Anterior cingulate cortex (tissue), 58 donors: ENCODE measurements at places on chromosomes 5 and 9.
A peak's percentile ranks its signal among the peaks of the same experiment; 100 is the strongest.

- DNase-seq: no peak
These were observed 100.0 kb upstream of the ALDH1B1 start for GRCh38 chr9:38292480-38292879.

DNA sequence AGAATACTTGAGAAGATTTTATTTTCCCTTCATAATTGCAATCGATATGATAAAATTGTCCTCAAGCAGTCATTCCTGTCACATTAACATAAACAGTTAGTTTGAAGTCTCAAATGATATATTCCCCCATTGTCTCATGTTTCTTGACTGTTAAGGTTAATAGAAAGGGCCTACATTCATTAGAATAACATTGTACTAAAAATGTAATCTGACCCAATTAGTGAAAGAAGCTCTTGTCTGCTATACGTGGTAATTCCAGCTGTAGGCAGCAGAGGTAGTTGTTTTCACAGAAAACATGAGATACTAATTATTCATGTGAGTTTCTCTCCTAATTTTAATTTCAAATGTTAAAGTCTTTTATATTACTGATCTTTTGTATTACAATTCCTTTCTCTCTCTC, 25.9 kb upstream of the AP3B1 start:
- no peak for DNase-seq

DNA sequence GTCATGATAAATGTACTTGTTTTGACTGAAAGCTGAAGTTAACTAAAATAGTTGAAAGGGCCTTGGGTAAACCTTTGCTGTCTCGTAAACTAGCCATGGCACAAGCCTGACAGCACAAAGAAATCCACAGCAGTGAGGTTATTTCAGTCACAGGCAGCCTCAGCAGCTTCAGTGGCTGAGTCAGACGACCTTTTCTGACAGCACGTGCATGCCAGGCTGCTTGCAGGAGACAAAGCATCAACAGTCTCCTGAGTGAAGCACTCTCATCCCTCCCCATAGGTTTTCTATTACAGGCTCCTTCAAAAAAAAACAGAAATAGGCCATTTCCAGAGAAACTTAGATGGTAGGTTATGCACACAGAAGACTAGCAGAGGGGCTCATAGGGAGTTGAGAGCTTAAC, 34.6 kb downstream of the OXCT1 start:
- DNase-seq: peak; percentile 23

DNA sequence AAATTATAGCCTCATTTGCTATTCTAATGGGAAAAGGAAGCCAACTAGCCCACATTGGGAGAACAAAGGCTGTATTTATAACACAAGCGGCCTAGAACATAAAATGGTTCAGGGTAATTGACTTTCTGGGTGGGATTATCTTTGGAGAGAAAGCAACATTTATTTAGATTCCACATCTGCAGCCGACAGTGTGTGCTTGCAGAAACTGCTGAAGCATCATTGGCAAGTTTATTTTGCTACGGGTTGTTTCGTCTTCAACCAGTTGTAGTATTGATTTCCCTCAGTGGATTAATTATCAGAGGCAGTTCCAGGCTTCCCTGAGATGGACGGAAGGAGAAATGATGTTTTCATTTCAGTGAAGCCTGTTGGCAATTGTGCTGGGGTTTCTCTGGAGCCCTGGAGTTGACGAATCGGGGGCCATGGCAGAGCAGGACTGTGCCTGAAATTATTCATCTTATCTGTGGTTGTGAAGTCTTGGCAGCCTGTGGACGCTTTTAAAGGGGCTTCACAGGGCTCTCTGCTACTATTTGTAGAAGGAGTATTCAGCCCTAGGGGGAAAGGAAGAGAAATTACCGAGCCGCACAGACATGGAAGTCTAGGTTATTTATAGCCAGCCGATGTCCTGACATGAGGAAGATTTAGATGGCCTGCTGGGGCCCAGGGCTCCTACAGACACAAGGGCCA, 290.6 kb upstream of the IRX4 start:
- DNase-seq: no peak

GRCh38 chr5:14501353-14502293, 80.0 kb upstream of the OTULINL start:
- no peak for DNase-seq

- DNase-seq: no peak
These were observed 120.6 kb downstream of the FOCAD start for GRCh38 chr9:20804489-20805250.

- no peak for DNase-seq
These were observed 17.1 kb downstream of the FBP1 start for GRCh38 chr9:94622087-94622800.

- DNase-seq: no peak
These were observed 30.6 kb downstream of the NKX2-5 start for GRCh38 chr5:173204185-173204979.

- DNase-seq: no peak
These were observed 170.4 kb downstream of the SYK start for GRCh38 chr9:90972057-90972456.
